ENCODE measurements at places on chromosomes 5 and 9. TPM values are rescaled to one million over a fixed set of nuclear protein-coding genes. Genes with fewer than 3 reads are reported as not detected.

DNA sequence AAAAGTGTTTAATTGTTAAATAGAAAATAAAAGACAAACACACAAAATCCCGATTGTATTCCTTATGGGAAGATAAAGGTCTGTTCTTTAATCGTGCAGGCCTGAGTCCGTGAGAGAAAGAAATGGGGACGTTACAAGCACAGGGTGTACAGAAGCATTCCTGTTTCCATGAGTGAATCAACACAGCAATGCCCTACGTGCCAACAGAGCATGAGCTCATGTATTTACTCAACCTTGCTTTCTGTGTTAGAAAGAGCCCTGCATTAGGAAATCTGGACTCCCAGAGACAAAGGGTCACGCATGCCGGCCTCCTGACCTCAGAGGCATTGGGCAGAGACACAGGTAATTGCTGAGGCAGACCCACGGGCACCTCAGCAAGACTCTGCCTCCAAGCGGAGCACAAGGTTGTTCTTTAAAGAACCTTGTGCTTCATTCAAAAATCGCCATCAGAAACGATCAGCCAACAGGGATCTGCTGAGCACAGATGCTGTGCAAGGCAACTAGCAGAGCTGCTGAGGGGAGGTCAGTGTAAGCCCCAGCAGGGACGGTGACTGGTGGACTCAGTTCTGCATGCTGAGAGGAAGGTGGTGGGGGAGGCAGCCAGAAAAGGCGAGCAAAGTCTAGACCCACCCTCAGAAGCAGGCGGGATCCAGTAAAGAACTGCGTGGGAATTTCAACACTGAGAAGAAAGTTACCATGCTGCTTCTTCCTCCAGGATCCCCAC lies 101.0 kb downstream of the TLE1 start:
- DNase-seq = no peak

GRCh38 chr9:131727184-131727759 lies 12.6 kb downstream of the RAPGEF1 start:
- no peak for DNase-seq

GRCh38 chr5:73968729-73969128 lies 342.7 kb downstream of the ARHGEF28 start:
- DNase-seq = no peak

- no peak for DNase-seq
Observed at GRCh38 chr9:2709645-2710101, 7.6 kb upstream of the KCNV2 start.

TMEFF1 gene
- 53.0 TPM for total RNA-seq
